ENCODE measurements at places on chromosomes 12 and 14.

DNA sequence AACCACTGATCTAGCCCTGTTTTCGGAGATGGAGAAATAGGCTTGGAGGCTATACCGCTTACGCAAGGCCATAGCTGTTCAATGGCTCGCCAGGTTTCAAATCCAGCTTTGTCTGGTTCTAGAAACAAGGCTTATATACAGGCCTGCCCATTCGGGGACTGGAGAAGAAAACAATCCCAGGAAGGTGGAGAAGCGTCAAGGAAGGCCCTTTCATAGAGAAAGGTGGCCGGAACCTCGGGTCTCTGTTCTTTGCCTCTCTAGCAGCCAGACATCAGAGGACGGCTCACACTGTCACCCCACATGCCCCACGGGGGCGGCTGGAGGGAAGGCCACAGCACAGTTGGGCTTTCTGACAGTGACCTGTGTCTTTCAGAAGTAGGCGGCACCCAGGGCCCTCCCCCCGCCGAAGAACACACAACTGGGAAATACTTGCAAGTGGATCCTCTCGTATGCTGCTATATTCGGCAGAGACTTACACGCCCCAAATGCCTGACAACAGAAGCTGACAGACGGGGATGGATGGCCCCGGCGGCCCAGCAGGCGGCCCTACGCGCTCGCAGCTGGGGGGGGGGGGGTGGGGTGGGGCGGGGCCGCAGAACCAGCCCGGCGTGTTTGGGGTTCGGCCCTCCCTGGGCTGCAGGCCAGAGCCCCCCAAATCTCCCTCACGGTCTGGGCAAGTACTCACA is 4.5 kb upstream of the SETD1B start:
- peak; percentile 75 for DNase-seq

DNA sequence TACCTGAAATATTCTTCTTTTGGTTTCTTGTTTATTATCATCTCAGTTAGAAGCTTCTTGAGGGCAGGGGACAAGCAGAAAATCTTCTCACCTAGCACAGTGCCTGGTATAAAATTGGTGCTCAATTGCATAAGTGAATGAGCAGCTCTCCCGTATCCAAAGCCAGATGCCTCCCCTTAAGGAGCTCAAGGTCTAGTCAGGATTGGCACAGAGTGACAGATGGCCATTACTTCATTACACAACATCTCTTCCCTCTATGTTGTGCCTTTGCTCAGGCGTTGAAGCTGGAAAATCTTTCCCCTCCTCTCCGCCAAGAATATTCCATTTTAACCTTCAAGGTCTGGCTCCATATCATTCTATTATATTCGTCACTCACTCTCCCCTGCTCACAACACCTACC is 3.6 kb downstream of the SLC4A8 start:
- DNase-seq: no peak

GRCh38 chr14:101020834-101021370 is 117.4 kb upstream of the RTL1 start:
- no peak for DNase-seq

DNA sequence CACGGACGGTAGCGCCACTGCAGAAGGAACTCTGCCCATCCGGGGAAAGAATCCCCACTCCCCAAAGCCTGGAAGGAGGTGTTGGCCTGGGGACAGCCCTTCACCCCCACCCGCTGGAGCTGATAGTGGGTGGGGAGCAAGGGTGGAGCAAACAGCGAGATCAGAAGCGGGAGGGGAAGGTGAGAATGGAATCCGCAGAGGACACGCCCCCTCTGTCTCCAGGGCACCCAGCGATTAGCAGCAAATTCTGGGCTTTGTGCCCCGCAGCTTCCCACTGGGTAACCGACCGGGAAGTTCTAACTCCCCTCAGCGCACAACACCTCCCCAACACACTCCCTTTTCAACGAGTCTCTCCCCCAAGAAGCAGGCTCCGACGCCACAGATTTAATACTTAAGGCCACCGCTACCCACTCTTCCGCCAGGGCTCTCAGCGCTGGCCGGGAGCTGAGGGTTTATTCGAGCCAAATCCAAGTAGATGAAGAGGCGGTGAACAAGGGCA is 1.4 kb downstream of the SLC25A29 start:
- DNase-seq: no peak

DNA sequence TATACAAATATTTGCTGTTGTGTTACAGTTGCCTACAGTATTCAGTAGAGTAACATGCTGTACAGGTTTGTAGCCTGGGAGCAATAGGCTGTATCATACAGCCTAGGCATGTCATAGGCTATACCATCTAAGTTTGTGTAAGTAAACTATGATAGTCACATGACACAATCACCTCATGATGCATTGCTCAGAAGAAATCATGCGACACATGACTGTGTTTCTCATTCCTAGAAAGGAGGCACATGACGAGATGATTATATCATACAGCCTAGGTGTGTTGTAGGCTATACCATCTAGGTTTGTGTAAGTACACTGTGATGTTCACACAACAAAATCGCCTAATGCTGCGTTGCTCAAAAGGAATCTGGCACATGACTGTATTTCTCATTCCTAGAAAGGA is 31.9 kb downstream of the NOPCHAP1 start:
- DNase-seq: no peak

- peak; percentile 32 for DNase-seq
Observed at GRCh38 chr12:52867642-52868041, 18.8 kb upstream of the KRT78 start.

GRCh38 chr12:70744178-70744577 is 106.9 kb upstream of the PTPRB start:
- no peak for DNase-seq

GRCh38 chr12:131947482-131948027 is 2.2 kb upstream of the EP400 start:
- no peak for DNase-seq

GRCh38 chr12:75978677-75979076 is 52.9 kb downstream of the PHLDA1 start:
- no peak for DNase-seq
